Activated CD8-positive, alpha-beta memory T cell treated with anti-CD3 and anti-CD28 coated beads for 4 hours (primary cell): ENCODE measurements at places on chromosomes 2 and 18.

- no peak for DNase-seq
Observed at GRCh38 chr18:79948719-79949411, 2.6 kb downstream of the SLC66A2 start.

DNA sequence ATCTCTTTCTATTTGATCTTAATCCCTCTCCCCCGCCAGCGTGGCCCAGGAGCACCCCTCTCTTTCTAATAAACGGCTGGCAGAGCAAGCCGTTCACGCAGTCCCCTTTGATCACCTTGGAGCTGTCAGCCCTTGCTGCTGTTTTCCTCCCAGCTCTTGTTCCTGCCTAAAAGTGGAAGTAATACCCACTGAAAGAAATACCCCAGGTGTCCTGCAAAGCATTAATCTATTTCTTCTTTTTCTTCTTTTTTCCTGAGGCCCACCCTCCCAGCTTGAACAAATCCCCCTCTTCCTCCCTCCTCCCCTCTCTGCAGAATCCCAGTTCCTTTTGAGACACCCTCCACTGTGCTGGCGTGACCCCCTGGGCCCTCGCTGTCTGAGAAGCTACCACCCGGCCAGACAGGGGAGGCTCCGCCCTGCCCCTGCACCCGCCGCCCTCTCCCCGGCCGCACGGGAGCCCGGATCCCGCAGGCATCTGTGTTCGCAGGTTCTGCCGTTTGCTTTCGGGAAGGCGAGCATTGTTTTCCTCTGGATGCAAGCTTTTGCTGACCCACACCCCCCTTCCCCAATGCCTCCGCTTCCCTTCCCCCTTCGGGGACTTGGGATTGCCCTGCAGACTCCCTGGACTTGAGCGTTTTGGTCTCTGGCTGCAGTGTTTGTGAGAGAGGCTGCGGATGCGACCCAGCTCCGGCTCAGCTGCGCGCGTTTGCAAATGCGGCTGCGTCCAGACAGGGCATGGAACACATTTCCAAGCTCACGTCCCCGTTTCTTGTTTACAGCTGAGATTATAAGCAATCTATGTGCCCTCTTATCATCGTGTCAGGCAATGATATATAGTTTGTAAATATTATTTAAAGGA is 631.5 kb downstream of the NYAP2 start:
- no peak for DNase-seq

DNA sequence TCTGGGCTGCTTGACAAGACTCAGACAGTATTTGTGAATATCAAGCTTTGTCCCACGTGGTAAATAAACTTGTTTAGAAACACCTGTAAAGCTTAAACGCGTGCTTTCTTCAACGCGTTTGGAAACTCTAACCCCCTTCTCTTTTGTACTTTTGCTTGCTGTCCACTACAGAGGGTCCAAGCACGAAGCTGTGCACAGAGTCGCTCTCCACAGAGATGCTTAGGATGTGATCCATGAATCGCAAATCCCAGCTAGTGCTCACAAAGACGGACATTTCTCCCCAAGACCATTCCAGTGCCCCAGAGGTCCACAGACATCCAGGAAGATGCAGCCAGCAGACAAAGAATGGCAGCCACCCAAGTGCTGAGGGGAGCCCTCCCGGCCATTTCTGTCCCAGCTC is at the start of gene GPR45:
TSS of gene GPR45 (plus strand) at position 301 of the 400 bp plus-strand sequence. CDS start 116 bp downstream, outside the sequence.
- DNase-seq, result no peak

- no peak for DNase-seq
Observed at GRCh38 chr2:65204461-65205210, 23.0 kb upstream of the ACTR2 start.

GRCh38 chr2:199449956-199450355 is 7.8 kb downstream of the SATB2 start:
- DNase-seq, result no peak

DNA sequence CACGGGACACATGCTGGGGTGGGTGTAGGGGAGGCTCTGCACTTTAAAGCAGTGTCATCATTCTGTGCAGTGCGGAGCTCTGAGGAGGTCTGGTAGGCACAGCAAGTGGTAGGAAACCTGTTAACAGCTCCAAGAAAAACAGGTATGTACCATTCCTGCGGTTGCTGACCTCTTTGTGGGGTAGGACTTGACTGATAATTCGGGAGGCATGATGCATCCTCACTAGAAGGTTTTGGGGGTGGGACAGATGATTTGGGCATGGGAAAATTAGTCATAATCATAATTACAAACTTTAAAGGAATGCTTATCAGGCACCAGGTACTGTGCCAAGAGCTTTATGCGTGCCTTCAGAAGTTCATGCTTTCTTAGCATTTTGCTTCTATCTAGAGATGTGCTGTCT is 9.7 kb downstream of the DOK1 start:
- no peak for DNase-seq

GRCh38 chr18:75248426-75249174 is 38.0 kb downstream of the TSHZ1 start:
- no peak for DNase-seq

DNA sequence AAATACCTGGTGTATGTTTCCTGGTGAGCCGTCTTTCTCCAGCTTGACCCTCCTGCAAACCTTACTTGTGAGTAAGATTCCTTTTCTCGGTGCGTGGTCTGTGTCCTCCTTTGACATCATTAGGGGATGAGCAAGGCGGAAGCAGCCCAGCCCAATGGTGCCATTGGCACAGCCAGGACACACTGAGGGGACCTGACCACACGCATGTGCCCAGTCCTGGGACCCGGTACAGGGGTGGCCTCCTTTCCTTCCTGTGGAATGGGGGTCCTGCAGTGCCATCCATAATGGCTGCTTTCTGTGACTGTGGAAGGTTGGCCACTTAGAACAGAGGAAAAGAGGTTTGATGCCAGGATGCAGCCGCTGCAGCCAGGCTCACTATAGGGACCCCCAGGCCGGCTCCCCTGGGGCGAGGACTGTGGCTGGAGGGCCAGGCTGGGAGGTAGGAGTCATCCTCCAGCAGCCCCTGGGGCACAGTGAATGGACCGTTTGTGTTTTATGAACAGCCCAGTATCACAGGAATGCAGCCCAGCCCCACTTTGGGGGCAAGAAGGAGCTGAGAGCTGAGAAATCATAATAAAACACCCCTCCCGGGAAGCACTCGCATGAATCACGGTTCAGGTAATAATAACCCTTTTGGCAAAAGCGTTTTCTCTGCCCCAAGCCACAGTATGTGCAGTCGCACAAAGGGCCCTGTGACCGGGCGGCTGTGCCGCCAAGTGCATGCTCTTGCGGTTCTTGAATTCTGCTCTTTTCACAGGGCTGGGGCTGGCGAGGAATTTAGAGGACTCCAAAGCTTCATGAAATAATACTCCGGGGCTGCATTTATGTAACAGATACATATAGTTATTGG is 73.2 kb downstream of the ASB1 start:
- no peak for DNase-seq

DNA sequence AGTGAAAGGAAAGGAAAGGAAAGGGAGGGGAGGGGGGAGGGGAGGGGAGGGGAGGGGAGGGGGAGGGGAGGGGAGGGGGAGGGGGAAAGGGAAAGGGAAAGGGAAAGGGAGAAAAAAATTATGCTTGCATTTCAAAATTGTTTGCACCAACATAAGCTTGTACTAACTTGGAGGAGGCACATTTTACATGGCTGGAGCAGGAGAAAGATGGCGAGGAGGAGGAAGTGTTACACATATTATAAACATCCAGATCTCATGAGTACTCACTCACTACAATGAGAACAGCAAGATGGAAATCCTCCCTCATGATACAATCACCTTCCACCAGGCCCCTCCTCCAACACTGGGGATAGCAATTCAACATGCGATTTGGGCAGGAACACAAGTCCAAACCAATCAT is 660.2 kb upstream of the CDH2 start:
- no peak for DNase-seq

DNA sequence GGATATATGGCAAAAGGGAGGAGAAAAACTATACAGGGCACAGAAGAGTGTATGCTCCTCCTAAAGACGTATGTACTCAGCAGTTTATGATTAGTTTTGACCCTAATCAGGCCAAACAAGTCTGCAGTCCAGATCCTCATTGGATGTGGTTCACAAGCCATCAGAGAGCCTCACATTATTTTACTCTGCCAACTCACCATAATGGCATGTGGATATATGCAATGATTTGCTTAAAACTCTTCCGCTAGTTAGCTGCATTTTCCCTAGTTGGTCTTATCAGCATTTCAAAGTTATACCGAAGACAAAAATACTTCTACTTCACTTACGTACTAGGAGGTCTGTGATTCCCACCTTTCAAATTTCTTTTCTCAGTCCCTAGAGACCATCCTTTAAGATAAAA is 198.4 kb downstream of the CMPK2 start:
- no peak for DNase-seq

DNA sequence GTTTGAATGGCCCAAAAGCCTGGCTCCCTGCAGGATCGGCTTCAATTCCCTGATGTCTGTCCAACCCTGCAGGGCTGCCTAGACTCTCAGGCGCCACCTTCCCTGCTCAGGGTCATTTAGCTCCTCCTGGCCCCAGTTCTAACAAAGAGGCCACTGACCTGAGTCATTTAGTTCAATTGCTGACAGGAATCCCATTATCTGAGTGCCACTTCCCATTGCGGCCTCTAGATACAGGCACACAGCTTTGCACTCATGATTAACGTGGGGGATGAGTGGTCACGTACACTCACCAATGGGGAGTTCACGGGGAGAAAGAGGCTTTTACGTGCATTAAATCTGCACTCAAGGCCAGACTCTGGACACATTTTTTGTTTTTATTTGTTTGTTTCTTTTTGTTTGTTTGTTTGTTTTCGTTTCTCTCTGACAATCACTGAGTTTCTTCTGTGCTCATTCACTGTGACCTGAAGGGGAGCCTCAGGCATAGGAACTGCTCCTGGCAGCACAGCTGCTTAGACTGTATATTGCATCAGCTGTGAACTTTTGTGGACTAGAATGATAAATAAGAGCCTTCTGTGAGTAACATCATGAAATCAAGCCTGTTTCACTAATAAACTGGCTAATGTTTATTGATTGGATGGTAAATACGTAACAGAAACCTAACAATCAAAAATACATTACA is 118.9 kb upstream of the CTNNA2 start:
- DNase-seq, result no peak
